ENCODE measurements at places on chromosomes 12 and 14. TPM values are rescaled to one million over a fixed set of nuclear protein-coding genes. Genes with fewer than 3 reads are reported as not detected.

Gene AICDA
- polyA plus RNA-seq: not detected

Gene ZBTB25
- polyA plus RNA-seq: 5.8 TPM

Gene RIPK3
- polyA plus RNA-seq: 0.32 TPM

Gene GPR162
- 5.0 TPM for polyA plus RNA-seq

Gene TMTC2
- polyA plus RNA-seq: 0.57 TPM

Gene FGF23
- 0.19 TPM for polyA plus RNA-seq

Gene NEDD1
- polyA plus RNA-seq: 16.0 TPM

Gene KCNA5
- 0.44 TPM for polyA plus RNA-seq

Gene KRT72
- not detected for polyA plus RNA-seq

Gene CPNE6
- 0.16 TPM for polyA plus RNA-seq

Gene POTEG
- not detected for polyA plus RNA-seq

Gene SLCO1A2
- polyA plus RNA-seq: 9.7 TPM

Gene MGAT4C
- 4.5 TPM for polyA plus RNA-seq

Gene CKAP4
- polyA plus RNA-seq: 32.3 TPM

Gene RND1
- 7.4 TPM for polyA plus RNA-seq

Gene KERA
- polyA plus RNA-seq: not detected

Gene VSX2
- 0.35 TPM for polyA plus RNA-seq

Gene RAPGEF3
- 2.3 TPM for polyA plus RNA-seq

Gene CLEC1A
- 0.07 TPM for polyA plus RNA-seq

Gene RTRAF
- polyA plus RNA-seq: 715 TPM

Gene ESPL1
- 12.7 TPM for polyA plus RNA-seq

Gene IAPP
- 0.32 TPM for polyA plus RNA-seq

Gene CLEC2B
- polyA plus RNA-seq: not detected

Gene GLRX5
- polyA plus RNA-seq: 135 TPM

Gene BHLHE41
- 3.3 TPM for polyA plus RNA-seq

Gene MAP3K9
- 5.8 TPM for polyA plus RNA-seq

Gene MIP
- 0.47 TPM for polyA plus RNA-seq

Gene AKAP6
- 0.16 TPM for polyA plus RNA-seq

Gene BATF
- polyA plus RNA-seq: not detected

Gene STON2
- 9.5 TPM for polyA plus RNA-seq

Gene LRP1-AS
- 0.86 TPM for polyA plus RNA-seq

Gene PTCSC3
- polyA plus RNA-seq: not detected

Gene CISTR
- not detected for polyA plus RNA-seq

Gene KICS2
- 7.6 TPM for polyA plus RNA-seq

Gene TEX52
- polyA plus RNA-seq: not detected

Gene DIO2
- polyA plus RNA-seq: 0.05 TPM

Gene DPY19L2
- polyA plus RNA-seq: 4.3 TPM

Gene FAM90A1
- 0.19 TPM for polyA plus RNA-seq

Gene JAG2
- 1.9 TPM for polyA plus RNA-seq

Gene USP15
- 60.3 TPM for polyA plus RNA-seq

Gene PAWR
- 136 TPM for polyA plus RNA-seq

Gene CMKLR1
- polyA plus RNA-seq: 0.71 TPM

Gene NINJ2
- 2.6 TPM for polyA plus RNA-seq

Gene A2M
- polyA plus RNA-seq: 1.3 TPM

Gene MMP17
- 16.9 TPM for polyA plus RNA-seq

Gene CCDC196
- not detected for polyA plus RNA-seq

Gene MYF5
- not detected for polyA plus RNA-seq

Gene SNRPF
- polyA plus RNA-seq: 475 TPM

Gene SERPINA12
- not detected for polyA plus RNA-seq

Data from GM23338 (cell line).